ENCODE measurements at places on chromosomes 16 and 17.

DNA sequence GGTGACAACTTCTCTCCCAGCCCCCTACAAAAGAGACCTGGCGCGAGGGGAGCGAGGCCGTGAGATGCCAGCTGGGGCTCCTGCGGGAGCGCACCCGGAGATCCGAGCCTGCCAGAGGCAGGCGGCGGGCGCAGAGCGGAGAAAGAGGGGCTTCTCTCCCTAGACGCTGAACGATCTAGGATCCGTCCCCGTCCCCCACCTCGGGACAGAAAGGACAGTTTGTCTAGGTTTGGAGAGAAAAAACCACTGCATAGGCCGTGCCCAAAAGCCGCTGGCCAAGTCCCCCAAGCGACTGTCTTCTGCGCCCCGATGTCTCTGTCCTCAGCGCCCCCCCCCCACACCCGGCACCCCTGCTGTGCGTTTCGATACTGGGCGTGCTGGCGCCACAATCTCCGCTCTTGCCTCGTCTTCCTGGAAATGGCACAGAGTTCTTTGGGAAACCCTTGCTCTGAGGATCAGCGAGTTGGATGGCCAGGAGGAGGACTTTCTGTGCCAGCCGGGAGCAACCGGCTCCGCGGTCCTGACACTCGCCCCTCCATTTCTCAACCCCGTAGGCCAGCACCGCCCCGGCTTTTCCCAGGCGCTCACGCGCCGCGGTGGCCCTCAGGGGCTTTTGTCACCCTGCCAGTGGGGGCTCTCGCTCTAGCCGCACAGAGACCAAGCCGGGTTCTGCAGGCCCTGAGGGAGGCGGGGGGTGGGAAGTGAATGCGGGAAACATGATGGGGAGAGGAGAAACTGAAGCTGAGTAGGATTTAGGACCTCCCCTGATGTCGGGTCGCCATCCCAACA, 1.0 kb downstream of the SSTR2 start:
- DNase-seq: no peak

DNA sequence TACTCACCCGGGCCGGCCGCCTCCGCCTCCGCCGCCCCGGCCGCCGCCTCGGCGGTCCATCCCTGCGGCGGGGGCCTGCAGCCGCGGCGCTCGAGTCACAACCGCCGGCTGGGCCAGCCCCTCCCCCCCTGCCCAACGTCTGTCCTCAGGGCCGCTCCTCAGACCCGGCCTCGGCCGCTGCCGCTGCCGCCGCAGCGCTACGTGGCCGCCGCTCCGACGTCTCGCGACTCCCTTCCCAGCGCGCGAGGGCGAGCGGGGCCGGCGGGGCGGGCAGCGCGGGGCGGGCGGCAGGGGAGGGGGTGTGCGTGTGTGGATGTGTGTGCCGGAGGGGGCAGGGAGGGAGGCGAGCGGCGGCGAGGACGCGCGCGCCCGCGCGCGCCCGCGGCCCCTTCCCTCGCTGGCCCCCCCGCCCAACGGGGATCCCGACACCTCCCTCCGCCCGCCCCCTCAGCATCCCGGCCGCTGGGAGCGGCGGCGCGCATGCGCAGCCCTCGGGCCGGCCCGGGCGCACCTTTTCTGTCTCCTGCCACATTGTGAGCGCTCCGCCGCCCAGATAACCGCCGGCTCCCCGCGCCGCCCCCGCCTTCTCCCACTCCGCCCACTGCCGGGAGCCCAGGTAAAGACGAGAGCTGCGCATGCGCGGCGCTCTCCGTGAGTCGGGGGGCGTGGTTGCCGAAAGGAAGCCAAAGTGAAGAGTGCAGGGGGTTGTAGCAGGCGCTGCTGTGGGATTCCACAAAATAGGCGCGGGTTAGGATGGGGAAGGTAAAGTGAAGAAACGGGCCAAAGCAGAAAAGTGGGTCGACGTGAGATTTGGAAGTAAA, at the start of gene ZNF652:
Gene ZNF652 (minus strand): TSS at position 349 of the 821 bp plus-strand sequence. CDS start 44,525 bp downstream, outside the sequence.
- peak; percentile 94 for DNase-seq

DNA sequence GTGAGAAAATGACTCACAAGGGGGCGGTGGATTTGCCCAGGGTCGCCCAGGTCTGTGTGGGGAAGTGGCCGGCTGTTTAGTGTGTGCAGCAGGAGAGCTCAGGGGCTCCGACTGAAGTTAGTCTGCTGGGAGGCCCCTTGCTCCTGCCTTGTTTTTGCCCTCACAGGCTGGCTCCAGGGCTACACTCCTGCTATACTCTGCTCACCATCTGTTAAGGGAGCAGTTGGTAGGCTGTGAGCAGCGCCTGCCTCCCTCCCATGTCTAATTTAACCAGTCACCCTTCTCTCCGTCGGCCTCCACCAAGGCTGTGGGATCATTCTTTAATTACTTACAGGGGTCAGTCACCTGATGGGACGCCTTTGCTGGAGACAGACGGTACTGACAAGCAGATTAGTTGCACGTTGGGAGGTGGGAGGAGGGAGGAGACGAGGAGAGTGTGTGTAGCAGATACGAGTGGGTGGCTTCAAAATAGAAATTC, 35.5 kb downstream of the KSR1 start:
- no peak for DNase-seq

GRCh38 chr17:68152161-68152571, 95.7 kb upstream of the AMZ2 start:
- DNase-seq: no peak

- DNase-seq: no peak
Measured at GRCh38 chr16:66596986-66597848, 7.3 kb upstream of the CMTM3 start.

GRCh38 chr16:75294773-75295459, 43.5 kb upstream of the BCAR1 start:
- DNase-seq: no peak

- DNase-seq: no peak
Measured at GRCh38 chr17:61400717-61401388, 1.2 kb downstream of the TBX2 start.

- peak; percentile 85 for DNase-seq
Measured at GRCh38 chr17:38557836-38558727, 47.7 kb downstream of the SRCIN1 start.

DNA sequence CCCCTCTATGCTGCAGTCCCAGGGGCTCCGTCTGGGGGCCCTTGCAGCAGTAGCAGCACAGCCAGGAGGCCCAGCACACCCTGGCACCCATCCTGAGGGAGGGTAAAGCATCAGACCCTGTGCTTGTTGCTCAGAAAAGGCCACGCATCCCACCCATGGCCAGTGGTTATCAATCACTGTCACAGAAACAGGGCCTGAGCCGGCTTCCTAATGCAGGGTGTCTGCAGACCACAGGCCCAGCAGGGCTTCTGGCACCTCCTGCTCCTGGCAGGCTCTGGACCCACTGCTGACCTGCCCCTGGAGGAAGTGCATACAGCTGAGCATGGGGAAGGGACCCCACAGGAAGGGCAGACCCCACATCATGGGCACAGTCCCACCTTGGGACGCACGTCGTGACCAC, 26.9 kb upstream of the CDH15 start:
- no peak for DNase-seq

- DNase-seq: no peak
Measured at GRCh38 chr17:1050246-1050995, 53.5 kb downstream of the TIMM22 start.

DNA sequence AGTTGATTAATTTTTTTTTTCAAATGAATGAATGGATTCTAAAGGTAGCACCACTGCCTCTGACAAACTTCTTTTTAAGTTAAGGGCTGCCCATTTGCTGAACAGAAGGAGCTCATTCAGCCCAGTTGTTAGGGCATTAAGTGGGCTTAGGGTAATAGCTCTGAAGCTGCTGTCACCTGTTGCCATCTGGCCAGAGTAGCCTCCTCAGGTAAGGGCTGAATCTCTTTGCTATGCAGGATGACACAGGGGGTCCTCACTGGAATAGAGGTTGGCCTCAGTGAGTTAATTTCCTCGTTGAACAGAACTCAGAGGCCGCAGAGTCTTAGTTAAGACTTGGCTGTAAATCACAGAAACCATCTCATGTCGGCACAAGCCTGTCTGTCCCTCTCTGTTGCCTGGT, 232.8 kb downstream of the CCDC182 start:
- no peak for DNase-seq

- DNase-seq: peak; percentile 8
Measured at GRCh38 chr17:56826611-56827414, 6.9 kb downstream of the C17orf67 start.

DNA sequence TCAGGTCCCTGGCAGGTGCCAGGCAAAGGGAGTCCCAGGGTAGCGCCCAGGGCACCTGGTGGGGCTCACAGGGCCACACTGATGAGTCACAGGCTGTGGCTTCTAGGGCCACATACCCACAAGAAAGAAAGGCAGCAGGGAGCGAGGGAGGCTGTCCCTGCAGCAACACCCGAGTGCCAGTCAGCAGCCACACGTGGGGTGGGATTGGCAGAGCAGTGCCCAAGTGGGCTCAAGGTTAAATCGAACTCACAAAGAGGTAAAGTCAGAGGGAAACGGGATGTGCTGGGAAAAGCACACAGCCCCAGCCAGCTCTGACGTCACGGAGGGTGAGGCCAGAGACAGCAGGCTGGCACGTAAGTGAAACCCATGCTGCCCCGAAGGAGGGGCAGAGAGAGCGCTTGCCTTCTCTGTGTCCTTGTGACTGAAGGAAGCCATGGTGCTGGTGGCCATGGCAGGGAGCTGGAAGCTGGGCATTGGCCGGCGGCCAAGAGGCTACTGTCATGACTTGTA, 33.8 kb downstream of the FA2H start:
- DNase-seq: peak; percentile 53

GRCh38 chr17:55654821-55655220, 67.8 kb downstream of the TMEM100 start:
- no peak for DNase-seq

DNA sequence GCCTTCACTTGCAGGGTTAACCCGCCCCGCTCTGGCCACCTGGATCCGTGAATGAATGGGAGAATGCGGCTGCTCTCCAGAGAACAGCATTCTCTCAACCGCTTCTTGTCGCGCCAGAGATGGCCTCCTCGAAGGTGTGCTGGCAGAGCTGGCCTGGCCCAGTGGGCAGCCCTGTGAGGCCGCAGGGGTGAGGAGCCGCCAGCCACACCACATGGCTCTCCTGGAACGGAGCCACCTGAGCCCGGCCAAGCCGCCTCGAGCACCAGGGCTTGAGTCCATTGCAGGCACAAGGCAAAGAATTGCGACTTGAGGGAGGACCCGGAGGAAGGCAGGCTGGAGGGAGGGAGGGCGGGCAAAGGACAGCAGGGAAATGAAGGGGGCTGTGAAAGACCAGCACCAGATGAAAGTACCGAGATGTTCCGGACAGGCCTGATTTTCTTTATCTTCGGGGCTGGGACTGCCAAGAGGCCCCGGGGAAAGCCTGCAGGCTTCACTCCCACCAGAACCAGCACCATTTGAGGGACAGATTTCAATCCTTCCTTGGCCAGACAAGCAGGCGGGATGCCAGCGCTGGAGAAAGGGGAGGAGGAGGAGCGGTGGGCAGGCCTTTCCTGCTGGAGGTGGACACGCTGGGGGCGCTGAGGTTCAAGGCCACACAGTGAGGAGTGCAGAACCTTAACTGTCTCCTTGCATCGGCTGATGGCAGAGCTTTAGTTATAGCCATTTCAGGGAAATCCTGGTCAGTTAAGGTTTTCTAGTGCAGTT, 69.4 kb downstream of the MRC2 start:
- DNase-seq: peak; percentile 34

DNA sequence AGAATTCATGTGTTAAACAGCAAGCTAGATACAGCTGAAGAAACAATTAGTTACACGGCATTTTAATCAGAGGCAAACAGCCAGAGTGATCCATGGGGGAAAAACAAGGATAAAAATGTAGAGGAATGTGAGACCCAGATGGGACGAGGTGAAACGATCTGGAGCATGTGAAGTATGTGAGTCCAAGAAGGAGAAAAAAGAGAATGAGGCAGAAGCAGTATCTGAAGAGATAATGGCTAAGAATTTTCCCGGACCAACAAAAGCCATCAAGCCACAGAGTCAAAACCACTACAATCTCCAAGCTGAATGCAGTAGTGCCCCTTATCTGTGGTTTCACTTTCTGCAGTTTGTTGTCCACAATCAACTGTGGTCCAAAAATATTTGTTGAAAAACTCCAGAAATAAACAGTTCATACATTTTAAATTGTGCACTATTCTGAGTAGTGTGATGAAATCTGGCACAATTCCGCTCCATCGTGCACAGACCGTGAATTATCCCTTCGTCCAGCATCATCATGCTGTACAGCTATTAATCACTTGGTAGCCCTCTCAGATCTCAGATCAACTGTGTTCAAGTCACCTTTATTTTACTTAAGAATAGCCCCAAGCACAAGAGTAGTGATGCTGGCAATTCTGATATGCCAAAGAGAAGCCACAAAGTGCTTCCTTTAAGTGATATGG, 18.8 kb downstream of the MYH10 start:
- DNase-seq: no peak

DNA sequence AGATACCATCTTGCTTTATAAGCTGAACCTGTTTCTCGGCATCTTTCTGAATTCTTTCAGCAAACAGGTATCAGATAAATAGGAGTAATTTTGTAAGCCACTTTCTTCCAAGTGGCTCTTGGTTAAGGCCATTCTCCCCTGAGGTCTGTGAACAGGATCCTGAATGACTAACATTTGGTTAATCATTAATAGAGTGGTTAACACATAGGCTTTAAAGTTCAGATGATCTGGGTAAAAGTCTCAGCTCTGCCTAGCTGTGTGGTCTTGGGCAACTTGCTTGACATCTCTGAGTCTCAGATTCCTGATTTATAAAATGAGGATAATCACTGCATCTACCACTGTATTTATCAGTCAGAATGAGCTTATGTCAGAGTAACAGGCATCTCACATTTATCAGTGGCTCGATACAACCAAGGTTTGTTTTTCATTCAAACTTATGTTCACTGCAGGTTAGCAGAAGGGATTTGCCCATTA, 44.4 kb upstream of the ANKFN1 start:
- no peak for DNase-seq

DNA sequence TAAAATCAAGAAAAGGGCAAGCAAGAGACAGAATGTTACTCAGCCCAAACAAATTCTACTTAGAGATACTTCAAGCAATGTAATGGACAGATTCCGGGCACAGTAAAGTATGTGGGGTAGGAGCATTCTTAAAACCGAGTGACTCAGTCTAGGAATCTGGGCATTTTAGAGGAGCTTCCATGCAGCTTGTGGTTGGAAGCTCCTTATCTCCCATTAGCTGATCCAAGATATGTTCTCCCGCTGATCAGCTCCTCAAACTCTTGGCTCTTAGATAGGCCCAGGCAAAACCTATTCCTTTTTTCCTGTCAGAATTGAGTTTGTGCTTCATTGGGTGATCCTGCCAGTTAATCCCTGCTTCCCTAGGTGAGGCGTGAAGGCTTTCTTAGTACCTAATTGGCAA, 303.3 kb downstream of the CEP112 start:
- no peak for DNase-seq

GRCh38 chr17:20218272-20218671, 209.1 kb downstream of the SPECC1 start:
- DNase-seq: no peak

GRCh38 chr17:16072031-16072430, 72.4 kb downstream of the TTC19 start:
- DNase-seq: no peak

DNA sequence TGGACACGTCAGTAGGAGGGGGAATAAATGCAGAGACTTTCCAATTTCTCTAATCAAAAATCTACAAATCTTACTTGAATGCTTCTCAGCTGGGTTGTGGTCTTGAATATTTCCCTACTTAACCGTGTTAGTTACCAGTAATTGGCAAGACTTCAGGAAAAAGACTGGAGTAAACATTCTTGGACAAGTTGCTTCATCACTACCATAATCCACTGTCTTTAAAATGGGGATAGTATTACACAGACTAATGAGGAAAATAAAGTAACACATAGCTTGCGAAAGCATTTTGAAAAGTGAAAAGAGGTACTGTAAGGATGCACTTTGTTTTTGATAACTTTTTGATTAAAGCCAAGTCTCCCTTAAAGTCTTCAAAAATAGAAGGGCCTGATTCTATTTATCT, 18.4 kb downstream of the MYH1 start:
- no peak for DNase-seq
